ENCODE measurements at places on chromosomes 7 and 10. TPM values are rescaled to one million over a fixed set of nuclear protein-coding genes. Genes with fewer than 3 reads are reported as not detected.

CXCL12 gene
- total RNA-seq, result 364 TPM

CDK5 gene
- 27.7 TPM for total RNA-seq

MBLAC1 gene
- total RNA-seq, result 0.43 TPM

VSTM4 gene
- total RNA-seq, result 9.5 TPM

FANK1 gene
- total RNA-seq, result 13.3 TPM

TFR2 gene
- total RNA-seq, result 0.11 TPM

PHYHIPL gene
- not detected for total RNA-seq

STK31 gene
- not detected for total RNA-seq

C10orf67 gene
- total RNA-seq, result 0.25 TPM

AKR1B1 gene
- 61.0 TPM for total RNA-seq

ZNF804B gene
- not detected for total RNA-seq

MYO3A gene
- total RNA-seq, result not detected

OIT3 gene
- total RNA-seq, result not detected

FEZF1 gene
- total RNA-seq, result not detected

GPR15LG gene
- total RNA-seq, result not detected

SLC16A9 gene
- not detected for total RNA-seq

VPS50 gene
- 23.3 TPM for total RNA-seq

TMEM178B gene
- total RNA-seq, result 0.25 TPM

CACNB2 gene
- total RNA-seq, result 0.32 TPM

ITIH5 gene
- total RNA-seq, result not detected

SPDYE2 gene
- total RNA-seq, result not detected

GJD4 gene
- total RNA-seq, result not detected

H2BK1 gene
- total RNA-seq, result not detected

C10orf53 gene
- not detected for total RNA-seq

CASP7 gene
- 22.7 TPM for total RNA-seq

STEAP2 gene
- total RNA-seq, result 30.6 TPM

TACC2 gene
- total RNA-seq, result 5.8 TPM

COBL gene
- total RNA-seq, result not detected

PNLIP gene
- not detected for total RNA-seq

HSPA12A gene
- 4.8 TPM for total RNA-seq

IFT22 gene
- 51.9 TPM for total RNA-seq

SMO gene
- 16.3 TPM for total RNA-seq

IL15RA gene
- total RNA-seq, result 0.89 TPM

AKR1B15 gene
- not detected for total RNA-seq

OPALIN gene
- not detected for total RNA-seq

UPK3BL2 gene
- total RNA-seq, result 1.6 TPM

Measured in GM23248 (cell line).